Spinal cord (tissue), 10 donors: ENCODE measurements at places on chromosomes 5 and 9.

DNA sequence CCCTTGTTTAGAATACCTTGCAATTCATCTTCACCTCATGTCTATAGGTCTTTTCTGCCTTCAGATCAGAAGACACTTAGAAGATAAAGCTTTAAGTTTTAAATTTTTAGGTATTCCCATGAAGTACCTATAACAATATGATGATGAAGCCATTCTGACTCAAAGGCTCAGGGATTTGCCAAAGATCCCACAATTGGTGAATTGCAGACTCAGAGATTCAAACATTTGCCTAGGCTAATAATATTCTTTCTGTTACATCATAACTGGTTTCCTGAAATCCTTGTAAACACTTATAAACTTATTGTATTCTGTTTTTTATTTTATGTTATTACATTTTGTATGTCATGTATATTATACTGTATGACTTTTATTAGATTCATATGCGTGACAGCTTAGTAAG lies 62.8 kb upstream of the ZFAND5 start:
- H3K4me1 ChIP-seq, result no peaks in the 10 kb centered on the region
- no peaks in the 10 kb centered on the region for H3K36me3 ChIP-seq
- H3K4me3 ChIP-seq, result no peak overlapping the region
- DNase-seq, result no peak
- no peaks in the 10 kb centered on the region for H3K27me3 ChIP-seq

GRCh38 chr5:16736158-16736995 lies 119.6 kb upstream of the RETREG1 start:
- DNase-seq, result no peak
- peak overlapping the region; percentile 93 for H3K27ac ChIP-seq
- H3K36me3 ChIP-seq, result peaks cover 5% of the 10 kb centered on the region
- H3K27me3 ChIP-seq, result peaks cover 3% of the 10 kb centered on the region

GRCh38 chr9:101275769-101276250 lies 109.0 kb downstream of the BAAT start:
- DNase-seq, result peak; percentile 31
- H3K4me3 ChIP-seq, result no peak overlapping the region
- H3K4me1 ChIP-seq, result peaks cover 5% of the 10 kb centered on the region
- H3K36me3 ChIP-seq, result peaks cover 4% of the 10 kb centered on the region

- H3K4me3 ChIP-seq, result no peak overlapping the region
- H3K27ac ChIP-seq, result no peak overlapping the region
- no peaks in the 10 kb centered on the region for H3K36me3 ChIP-seq
- H3K4me1 ChIP-seq, result no peaks in the 10 kb centered on the region
- no peak for DNase-seq
- H3K27me3 ChIP-seq, result no peaks in the 10 kb centered on the region
Observed at GRCh38 chr5:99348597-99348996, 419.8 kb upstream of the CHD1 start.
